Activated naive CD4-positive, alpha-beta T cell treated with anti-CD3 and anti-CD28 coated beads for 36 hours (primary cell): ENCODE measurements at places on chromosomes 2 and 18.
A peak's percentile ranks its signal among the peaks of the same experiment; 100 is the strongest.

DNA sequence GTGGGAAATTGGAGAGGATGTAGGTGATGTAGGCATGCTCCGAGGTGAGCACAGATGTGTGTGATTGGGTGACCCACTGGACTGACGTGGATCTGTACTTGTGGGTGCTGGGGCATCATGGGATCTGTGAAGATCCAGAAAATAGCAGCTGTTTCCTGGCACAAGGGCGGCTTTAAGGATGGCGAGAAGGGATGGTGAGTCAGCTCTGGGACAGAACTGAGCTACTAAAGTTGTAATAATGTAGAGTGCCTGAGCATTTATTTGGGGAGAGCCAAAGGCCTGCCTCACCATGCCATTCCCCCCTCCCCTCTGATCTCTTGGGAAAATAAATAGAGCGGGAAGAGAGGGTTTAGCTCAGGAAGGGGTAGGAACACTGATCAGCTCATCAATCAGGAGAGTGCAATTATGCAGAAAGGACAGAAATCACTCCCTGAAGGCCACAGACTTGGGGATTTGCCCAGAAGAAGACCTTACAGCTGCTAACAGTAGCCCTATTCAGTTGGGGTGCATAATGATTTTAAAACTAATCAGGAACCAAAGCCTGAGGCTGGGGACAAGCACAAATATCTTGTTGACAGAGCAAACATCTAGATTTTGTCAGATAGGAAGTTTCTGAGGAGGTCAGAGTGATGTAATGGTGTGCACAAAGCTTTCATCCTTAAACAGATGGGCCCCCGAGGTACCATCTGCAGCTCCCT lies 30.3 kb downstream of the TANC1 start:
- no peak for DNase-seq

DNA sequence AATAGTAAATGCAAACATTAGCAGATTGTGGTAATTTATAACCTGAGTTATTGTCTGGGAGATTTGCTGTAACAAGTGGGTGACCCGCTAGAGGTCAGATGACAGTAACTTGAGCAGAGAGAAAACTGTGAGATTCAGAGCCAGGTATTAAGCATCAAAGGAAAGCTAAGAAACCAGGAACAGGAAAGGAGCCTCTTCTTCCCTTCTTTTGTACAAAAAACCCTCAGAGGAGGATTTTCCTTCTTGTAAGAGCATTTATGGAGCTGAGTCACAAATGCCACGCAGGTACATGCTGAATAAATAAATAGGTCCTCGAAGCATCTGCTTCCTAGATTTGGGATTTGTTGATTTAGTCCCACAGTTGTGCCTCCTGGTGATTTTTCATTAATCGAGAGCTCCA lies 146.5 kb downstream of the SH3BP4 start:
- DNase-seq = no peak

- DNase-seq = no peak
Measured at GRCh38 chr2:41182961-41183360, 731.1 kb upstream of the SLC8A1 start.

DNA sequence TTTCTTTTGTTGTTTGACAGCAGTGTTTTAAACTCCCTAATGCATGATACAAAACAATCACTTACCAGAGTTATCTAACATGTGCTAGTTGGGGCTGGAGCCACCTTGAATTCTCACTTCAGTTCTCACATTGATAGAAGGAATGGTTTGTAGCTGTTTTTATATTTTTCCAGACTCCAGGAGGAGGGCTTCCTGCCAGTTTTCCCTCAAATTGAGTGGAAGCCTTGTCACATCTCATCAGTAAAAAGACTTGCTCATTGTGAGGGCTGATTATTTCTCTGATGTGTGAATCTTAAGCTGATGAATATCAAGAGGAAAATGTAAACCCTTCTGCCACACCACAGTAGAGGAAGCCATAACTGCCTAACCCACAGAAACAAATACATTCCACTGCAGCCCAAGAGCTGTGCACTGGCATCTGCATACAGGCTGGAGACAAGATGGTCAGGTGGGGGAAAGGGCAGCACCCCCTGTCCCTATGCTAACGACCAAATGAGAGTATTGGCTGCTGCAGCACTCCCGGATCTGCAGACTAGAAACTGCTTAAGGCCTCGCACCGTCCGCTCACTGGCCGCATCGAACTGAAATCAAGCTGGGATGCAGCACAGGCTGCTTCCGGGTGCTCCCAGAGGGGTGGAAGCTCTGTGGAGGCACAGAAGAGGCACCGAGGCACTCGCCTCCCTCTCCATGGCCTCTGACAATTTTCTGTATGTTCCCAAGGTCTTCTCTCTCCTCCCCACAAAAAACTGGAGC lies 73.7 kb upstream of the TPO start:
- no peak for DNase-seq

DNA sequence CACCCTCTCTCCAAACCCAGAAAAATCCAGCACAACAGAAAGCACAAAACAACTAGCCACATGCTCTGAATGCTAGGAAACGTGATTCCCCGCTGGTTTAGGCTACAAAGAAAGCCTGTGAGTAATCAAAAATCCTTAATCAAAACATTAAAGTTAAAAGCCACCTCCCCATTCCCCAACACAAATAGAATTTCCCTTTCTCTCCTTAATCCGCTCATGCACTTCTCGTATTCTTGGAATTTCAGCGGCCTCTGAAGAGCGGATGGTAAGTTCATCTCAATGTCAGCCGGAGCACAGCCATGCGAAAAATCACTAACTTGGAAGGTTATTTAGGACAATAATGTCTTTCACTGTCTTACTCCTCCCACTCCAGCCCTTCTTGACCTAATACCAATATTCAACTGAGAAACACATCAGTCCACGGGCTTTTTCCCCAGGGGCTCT lies 126.7 kb downstream of the OSBPL1A start:
- no peak for DNase-seq

- no peak for DNase-seq
Measured at GRCh38 chr2:86788881-86789686, 1.6 kb downstream of the CD8A start.

GRCh38 chr2:238143239-238143951 lies 4.9 kb downstream of the KLHL30 start:
- peak; percentile 55 for DNase-seq

GRCh38 chr18:45835057-45835636 lies 9.7 kb downstream of the SIGLEC15 start:
- DNase-seq = no peak

DNA sequence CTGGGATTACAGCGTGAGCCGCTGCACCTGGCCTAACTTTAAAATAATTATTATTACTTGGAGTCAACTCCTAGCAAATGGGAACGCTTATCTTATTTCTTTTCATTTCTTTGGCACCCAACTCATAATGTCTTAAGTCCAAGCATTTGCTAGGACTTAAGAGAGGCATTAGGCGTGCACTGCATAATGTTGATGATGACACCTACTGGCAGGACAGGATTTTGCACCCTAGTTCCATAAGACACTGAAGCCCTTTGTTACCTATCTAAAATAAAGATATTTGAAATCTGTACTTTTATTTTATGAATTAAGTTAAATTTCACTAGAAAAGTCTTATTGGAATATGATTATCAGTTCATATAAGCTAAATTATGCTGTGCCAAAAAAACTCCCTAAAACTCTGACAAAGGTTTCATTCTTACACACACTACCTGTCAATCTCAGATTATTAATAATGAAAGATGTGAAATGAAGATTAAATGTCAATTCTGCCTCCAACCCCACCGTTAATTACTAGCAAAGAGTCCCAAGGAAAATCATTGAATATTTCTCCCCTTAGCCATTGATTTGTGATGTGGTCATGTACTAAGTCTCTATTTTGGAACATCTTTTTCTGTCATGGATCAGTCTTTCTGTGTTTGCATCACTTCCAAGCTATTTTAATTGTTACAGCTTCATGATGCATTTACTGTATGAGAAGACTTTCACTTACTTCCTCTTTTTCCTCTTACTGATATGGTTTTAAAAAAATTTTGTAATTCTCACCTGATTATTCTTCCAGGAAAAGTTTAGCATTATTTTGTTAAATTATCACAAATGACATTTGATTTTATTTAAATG lies 12.7 kb upstream of the CDH2 start:
- DNase-seq = peak; percentile 37

DNA sequence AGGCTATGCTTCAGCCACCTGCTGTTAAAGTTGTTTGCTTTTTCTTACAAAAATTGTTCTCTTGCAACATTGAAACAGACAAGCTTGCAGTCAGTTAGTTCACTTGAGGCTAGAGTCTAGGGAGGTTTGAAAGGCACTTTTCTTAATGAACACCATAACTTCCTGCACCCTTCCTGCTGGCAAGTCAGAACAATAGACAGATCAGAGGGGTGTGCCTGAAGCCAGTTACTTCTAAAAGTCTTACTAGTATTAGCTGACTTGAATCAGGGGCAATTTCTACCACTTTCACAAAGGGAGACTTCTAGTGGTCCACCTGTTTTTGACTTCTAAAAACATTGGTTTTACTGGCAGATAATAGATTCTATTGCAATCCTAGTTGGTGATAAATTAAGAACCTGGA lies 367.4 kb upstream of the CDH20 start:
- DNase-seq = no peak

DNA sequence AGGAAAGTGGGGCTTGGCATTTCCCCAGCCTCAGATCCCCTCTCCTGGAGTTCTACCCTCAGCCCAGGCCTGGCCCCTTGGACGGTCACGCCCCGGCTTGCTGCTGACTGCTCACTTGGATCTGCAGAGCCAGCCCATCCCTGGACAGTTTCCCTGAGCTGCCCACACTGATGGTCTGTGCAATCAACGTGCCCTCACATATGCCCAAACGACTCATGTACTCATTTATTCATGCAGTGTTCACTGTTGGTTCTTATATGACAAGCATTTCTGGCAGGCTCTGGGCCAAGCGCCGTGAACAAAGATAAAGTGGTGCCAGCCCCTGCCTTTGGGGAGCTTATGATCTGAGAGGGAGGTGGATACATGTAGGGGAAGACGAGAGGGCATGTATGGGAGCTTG lies 20.3 kb upstream of the GLI2 start:
- no peak for DNase-seq

- DNase-seq = no peak
Measured at GRCh38 chr2:39217192-39217550, 26.6 kb downstream of the CDKL4 start.

GRCh38 chr2:72750977-72751639 lies 74.7 kb downstream of the EXOC6B start:
- no peak for DNase-seq

DNA sequence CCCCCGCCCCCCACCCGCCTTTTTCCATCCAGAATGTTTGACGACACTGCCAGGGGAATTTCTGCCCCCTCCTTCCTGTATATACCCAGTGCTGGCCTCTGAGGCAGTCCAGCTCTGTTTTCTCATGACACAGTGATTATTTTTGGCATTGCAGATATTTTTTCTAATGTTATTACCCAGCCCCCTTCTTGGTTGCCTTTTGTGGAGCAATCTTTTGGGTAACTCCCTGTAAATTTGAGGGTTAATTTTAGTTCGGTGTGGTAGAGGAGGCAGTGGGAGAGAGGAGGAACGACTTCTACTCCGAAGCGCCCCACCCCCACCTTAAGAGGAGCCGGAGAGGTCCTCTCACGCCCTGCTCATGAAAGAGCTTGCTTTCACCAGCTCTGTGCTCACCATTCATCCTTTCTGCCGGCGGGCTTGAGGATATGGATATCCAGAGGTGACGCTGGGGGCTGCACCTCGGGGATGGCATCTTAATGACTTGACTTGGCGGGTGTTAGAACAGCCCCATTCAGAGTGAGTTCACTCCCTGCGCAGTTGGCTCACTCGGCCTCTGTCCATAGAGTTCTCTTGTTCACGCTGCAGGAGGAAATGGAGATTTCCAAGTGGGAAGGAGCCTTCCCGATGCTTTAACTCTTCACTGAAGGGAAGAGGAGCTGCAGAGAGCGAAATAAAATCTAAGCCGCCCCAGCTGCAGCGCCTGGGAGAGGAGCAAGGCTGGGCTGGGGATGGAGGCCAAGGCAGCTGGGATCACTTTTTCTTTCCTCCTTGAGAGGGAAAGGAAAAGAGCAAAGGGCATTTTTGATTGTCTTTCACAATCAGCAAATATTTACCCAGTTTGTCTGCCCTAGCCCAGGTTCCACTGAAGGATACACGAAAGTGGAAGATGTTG lies 38.4 kb downstream of the EPAS1 start:
- no peak for DNase-seq

- no peak for DNase-seq
Measured at GRCh38 chr18:50011813-50012435, 183.0 kb downstream of the MYO5B start.

DNA sequence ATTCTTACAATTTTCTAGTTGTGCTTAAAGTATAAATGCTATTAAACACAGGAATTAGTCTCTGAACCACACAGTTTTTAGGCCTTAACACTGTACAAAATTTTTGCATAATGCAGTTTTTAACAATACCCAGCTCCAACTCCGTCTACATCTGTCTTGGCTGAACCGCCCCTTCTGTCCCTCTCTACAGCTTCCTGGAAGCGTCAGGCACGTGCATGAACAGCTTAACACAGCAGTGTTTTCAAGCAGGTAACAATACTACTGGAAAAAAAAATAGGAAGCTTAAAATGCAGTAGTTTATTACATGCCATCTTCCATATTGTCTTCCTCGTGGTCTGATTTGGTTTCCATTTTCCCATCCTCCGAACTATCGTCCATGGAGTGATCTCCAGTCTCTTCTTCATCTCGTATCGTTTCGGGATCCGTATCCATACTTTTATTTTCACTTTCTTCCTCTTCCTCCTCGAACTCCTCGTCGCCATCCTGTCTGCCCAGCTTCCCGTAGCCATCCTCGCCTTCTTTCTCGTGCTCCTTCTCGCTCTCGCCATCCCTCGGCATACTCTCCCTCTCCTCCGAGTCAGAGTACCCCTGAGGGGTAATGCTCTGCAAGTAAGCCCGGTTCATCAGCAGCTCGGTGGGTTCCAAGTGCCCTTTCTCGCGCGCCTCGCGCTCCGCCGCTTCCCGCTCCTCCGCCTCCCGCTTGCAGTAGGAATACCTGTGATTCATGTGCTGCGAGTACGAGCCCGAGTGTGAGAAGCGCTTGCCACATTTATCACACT lies 130.6 kb downstream of the ZEB2 start:
- no peak for DNase-seq

- no peak for DNase-seq
Measured at GRCh38 chr18:25230658-25231326, 121.2 kb downstream of the ZNF521 start.

- no peak for DNase-seq
Measured at GRCh38 chr2:172545408-172546075, 10.3 kb upstream of the PDK1 start.

- no peak for DNase-seq
Measured at GRCh38 chr2:108637304-108637669, 82.0 kb upstream of the RANBP2 start.

GRCh38 chr2:61737841-61738240 lies 116.0 kb downstream of the FAM161A start:
- DNase-seq = no peak

DNA sequence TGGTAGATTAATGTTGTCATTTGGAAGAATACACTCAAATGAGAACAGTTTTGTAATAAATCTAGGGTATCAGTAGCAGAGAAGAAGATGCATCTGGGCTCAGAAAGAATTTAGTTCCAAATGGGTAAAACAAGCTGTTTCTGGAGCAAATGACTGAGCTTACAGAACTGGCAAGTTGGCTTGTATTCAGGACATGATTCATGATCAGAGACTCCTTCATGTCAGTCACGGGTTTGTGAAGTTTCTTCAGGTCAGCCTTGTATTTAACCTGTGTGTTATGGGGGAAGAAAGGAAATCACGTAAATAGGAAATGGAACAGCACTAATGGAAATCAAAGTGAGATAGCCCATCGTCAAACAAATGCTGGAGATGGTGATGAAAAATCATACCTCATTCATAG lies 109.1 kb downstream of the RIF1 start:
- DNase-seq = no peak
